Cerebellar nuclear complex (tissue), 1 donor: ENCODE measurements at places on chromosomes 6 and 20.

GRCh38 chr20:32057656-32058184 is 5.7 kb downstream of the HCK start:
- no peak for DNase-seq

DNA sequence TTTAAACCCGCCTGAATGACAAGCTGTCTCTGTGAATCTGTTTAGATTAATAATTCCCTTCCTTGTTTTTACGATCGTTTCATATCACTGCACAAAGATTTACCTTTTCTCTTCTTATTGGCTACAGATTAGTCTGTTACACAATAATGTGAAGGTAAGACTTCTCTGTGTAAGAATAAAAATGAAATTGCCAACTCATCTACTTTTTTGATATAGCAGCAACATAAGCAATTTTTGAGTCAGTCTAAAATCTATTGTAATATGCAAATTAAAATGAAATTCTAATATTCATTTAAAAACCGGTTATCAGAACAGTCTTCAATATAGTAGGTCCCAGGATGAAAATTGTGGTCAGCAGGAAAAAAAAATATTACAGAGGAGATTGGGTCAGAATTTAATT is 155.2 kb downstream of the DOK5 start:
- DNase-seq = no peak

- DNase-seq = no peak
Measured at GRCh38 chr6:38603966-38604365, 35.8 kb downstream of the BTBD9 start.

DNA sequence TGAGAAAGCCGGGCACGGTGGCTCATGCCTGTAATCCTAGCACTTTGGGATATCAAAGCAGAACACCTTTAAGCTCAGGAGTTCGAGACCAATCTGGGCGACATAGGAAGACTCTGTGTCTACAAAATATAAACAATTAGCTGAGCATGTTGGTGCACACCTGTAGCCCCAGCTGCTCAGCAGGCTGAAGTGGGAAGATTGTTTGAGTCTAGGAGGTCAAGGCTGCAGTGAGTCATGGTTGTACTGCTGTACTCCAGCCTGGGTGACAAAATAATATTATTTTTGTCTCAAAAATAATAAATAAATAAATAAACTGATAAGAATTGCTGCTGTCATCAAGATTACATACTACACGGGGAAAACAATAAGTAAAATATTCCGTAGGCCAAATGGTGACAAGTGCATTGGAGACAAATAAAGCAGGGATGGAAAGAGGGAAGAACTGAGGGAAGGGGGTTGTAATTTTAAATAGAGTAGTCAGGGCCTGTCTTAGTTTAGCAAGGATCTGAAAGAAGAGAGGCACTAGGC is 14.0 kb upstream of the TOP1 start:
- no peak for DNase-seq

- DNase-seq = no peak
Measured at GRCh38 chr6:22896696-22897095, 327.3 kb downstream of the HDGFL1 start.

GRCh38 chr20:46978951-46979491 is 84.4 kb downstream of the EYA2 start:
- DNase-seq = no peak

DNA sequence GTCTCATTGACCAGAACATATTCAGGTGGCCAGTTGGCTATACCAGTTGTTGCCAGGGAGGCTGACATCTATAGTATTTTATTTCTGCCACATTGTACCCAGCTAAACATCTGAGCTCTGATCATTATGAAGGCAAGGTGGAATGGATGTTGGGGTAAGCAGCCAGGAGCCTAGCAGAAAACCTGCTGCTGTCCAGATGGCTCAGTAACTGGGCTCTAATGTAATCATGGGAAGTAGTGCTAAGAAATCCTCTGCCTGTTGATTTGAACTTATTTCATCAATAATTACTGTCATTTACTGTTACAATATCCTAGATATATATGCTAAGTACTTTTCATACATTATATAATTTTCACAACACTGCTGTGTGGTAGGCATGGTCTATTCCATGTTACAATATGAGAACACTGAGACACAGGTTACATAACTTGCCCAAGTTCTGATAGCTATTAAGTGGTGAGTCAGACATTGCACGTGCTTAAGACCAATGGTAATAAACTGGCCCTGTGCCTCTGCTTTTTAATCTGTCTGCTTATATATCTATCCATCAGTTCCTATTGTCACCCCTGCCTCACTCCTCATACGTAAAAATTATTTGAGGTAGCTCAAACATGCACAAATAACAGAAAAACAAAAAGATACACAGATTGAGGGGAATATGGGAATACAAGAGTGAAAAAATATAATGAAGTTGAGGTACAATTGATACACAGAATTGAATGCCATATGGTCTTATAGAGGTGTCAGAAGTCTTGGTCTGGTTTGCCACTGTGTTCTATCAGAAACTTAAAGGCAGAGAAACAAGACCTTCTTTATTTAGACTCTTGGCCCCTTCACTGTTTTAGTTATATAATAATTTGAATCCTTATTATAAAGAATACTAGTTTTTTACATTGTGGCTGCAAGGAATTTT is 25.2 kb downstream of the TBPL1 start:
- no peak for DNase-seq

DNA sequence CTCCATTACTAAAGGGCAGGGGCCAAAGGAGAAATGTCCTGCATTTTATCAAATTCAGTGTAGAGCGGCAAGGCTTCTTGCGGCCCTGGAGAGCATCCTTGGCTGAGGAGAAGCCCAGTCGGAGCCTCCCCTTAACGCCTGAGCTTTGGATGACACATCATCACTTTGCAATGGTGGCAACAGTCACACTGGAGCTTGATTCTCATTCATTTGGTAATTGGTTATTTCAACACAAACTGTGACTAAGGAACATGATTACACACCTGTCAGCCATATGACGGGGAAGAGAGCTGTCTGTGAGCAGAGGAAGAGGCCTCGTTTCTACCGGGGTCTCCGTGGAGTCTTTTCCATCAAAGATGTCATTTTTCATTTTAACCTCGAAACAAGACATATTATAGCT is 81.4 kb downstream of the SOBP start:
- DNase-seq = no peak

GRCh38 chr6:25297039-25297441 is 17.9 kb downstream of the CARMIL1 start:
- DNase-seq = no peak

DNA sequence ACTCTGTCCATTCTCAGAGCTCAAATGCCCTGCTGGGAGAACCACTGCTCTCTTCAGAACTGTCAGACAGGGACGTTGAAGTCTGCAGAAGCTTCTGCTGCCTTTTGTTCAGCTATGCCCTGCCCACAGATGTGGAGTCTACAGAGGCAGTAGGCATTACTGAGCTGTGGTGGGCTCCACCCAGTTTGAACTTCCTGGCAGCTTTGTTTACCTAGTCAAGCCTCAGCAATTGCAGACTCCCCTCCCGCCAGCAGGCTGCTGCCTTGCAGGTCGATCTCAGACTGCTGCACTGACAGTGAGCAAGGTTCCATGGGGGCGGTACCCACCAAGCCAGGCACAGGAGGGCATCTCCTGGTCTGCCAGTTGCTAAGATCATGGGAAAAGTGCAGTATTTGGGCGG is 21.8 kb upstream of the UFL1 start:
- DNase-seq = no peak

- no peak for DNase-seq
Measured at GRCh38 chr6:43768506-43768860, 1.5 kb upstream of the VEGFA start.

DNA sequence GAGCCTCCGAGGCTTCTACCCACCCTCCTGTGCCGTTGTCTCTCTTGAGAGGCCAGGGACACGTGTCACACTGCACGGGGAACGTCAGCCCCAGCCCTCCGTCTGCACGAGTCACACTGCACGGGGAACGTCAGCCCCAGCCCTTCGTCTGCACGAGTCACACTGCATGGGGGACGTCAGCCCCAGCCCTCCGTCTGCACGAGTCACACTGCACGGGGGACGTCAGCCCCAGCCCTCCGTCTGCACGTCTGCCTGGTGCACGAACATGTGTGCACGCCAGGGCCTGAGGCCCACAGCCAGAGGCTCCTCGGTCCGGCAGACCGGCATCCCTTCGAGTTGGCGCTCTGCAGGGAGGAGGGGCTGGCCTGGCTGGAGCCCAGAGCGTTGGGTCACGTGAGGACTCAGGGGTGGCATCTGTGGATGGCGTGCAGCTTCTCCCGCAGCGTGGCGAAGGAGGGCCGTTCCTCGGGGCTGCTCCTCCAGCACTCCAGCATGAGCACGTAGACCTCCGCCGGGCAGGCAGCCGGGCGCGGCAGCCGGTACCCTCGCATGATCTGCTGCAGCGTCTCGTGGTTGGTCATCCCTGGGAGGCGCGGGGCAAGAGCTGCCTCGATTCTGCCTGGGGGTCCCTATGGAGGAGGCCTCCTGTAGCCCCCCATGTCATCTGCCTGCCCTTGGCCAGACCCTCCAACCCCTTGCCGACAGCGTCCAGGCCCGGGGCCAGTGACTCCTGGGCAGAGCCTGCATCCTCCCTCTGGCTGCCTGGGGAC is 3.4 kb upstream of the PTK6 start:
- DNase-seq = no peak

GRCh38 chr20:58892141-58892931 is 39.8 kb downstream of the GNAS start:
- no peak for DNase-seq

DNA sequence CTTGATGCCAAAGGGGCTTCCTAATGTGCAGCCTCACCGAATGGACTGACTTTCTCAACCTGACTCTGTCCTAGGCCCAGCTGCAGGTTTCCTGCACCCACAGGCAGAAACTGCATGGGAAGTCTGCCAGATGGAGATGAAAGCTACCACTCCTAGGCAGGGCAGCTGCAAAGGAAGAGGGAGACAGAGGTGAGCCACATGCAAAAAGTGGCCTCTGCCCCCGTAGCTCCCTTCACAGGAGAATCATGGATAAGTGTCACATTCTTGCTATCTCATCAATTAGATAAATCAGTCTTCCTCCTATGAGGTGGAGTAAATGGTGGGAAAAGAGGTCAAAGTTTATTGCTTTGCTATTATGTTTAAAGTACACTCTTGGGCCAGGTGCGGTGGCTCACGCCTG is 191.3 kb downstream of the ALDH8A1 start:
- no peak for DNase-seq

DNA sequence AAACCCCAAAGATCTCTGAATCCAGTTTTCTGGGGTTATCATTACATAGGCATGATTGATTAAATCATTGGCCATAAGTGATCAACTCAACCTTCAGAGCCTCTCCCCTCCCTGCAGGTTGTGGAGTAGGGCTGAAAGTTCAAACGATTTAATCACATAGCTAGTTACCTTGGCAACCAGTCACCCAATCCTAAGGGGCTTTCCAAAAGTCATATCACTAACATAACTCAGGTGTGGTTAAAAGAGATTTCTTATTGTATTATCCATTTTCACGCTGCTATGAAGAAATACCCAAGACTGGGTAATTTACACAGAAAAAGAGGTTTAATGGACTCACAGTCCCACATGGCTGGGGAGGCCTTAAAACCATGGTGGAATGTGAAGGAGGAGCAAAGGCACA is 935.1 kb upstream of the SLC35B3 start:
- no peak for DNase-seq

- peak; percentile 3 for DNase-seq
Measured at GRCh38 chr6:159720708-159721107, 6.6 kb upstream of the WTAP start.

- DNase-seq = no peak
Measured at GRCh38 chr20:14055127-14055742, 59.9 kb downstream of the MACROD2 start.

GRCh38 chr6:136524339-136524935 is 25.8 kb downstream of the MAP7 start:
- DNase-seq = no peak

GRCh38 chr6:151592449-151593159 is 98.8 kb downstream of the CCDC170 start:
- no peak for DNase-seq

- DNase-seq = no peak
Measured at GRCh38 chr20:32839227-32839981, 19.3 kb upstream of the EFCAB8 start.

DNA sequence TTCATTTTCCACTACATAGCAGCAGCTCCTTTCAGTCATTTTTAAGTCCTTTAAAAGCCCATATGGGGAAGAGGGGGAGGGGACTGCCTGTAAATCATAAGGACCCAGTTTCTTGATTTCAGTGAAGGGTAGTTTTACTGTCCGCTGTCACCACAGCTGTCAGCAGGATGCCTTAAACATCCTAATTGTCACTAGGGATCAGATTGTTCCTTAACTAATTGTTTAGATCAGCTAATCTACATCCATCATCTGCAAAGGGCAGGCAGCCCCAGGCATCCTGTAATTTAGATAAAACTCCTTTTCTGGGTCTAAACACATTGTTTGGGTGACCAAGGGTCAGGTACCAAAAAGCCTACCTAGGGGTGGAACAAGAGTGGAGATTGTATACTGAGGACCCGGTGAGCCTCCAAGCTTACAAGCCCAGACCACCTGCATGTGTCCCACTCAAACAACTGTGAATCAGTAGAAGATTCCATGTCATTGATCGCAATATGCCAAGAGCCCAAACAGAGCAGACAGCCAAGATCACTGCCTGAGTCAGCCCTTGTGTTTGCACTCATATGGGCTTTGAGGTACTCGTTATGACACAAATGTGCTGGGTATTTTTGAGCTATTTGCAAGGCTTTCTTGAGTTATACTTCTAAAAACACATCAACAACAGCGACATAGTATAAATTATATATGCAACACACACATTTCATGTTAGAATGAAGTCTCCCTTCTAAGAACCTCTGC is 198.7 kb upstream of the CEP162 start:
- no peak for DNase-seq

DNA sequence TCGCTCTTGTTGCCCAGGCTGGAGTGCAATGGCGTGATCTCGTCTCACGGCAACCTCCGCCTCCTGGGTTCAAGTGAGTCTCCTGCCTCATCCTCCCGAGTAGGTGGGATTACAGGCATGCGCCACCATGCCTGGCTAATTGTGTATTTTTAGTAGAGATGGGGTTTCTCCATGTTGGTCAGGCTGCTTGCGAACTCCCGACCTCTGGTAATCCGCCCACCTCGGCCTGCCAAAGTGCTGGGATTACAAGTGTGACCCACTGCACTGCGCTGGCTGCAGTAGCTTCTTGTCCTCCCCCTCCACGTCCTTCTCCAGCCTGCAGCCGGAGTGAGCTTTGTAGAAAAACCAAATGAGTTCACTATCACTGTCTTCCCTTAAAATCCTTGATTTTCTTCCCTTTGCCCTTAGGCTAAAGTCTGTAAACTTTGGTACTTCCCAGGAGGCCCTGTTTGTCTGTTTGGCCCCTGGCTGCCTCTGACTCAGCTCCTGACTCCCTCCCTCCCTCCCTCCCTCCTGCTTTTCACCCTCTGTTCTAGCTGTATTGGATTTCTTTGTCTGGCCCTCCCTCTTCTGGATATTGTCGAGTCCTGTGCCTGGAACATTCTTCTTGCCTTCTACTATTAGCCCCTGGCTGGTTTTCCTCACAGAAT is 12.9 kb downstream of the PARD6B start:
- DNase-seq = no peak

GRCh38 chr6:36788768-36789167 is 50.5 kb downstream of the CPNE5 start:
- DNase-seq = no peak

DNA sequence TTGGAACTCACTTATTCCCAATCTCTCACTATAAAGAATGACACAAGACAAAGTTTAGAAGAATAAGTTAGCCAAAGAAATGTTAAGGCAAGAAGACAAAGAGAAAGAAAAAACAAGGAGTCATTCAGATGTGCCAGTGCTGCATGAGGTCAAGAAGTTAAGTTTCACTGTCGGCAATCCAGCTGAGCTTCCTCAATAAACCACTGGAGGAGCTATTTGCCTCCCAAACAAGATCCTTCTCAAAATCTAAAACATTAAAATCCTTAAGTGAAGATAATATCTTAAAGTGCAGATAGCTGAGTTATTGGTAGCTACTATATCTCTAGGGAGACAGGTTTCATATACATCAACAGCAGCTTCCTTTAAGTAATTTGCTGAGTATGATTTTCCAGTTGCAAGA is 512.3 kb downstream of the HDGFL1 start:
- DNase-seq = no peak
